ENCODE measurements at places on chromosomes 1 and 21.

GRCh38 chr1:186648613-186649012 is 31.6 kb downstream of the PTGS2 start:
- DNase-seq: no peak

DNA sequence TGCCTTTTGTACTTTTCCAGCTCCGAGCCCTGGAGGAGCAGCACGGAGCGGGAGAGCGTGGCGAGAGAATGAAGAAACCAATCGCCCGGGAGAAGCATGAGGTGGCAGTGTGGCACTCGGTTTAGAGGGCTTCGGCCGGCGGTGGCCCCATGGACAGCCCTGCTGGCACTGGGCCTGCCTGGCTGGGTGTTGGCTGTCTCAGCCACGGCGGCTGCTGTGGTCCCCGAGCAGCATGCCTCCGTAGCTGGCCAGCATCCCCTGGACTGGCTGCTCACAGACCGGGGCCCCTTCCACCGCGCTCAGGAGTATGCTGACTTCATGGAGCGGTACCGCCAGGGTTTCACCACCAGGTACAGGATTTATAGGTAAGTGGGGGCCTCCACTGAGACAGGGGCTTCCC is 59.0 kb downstream of the BRINP2 start:
- no peak for DNase-seq

- peak; percentile 93 for DNase-seq
Observed at GRCh38 chr1:203267347-203267846, 37.9 kb upstream of the BTG2 start.

- DNase-seq: no peak
Observed at GRCh38 chr1:70899735-70900134, 147.9 kb downstream of the PTGER3 start.

- DNase-seq: no peak
Observed at GRCh38 chr1:37288900-37289299, 185.5 kb upstream of the ZC3H12A start.

GRCh38 chr21:42475526-42476387 is 20.3 kb downstream of the RSPH1 start:
- no peak for DNase-seq

- peak; percentile 45 for DNase-seq
Observed at GRCh38 chr1:109498161-109498801, 4.4 kb downstream of the CYB561D1 start.

- no peak for DNase-seq
Observed at GRCh38 chr1:76110666-76111065, 36.1 kb downstream of the ST6GALNAC3 start.

DNA sequence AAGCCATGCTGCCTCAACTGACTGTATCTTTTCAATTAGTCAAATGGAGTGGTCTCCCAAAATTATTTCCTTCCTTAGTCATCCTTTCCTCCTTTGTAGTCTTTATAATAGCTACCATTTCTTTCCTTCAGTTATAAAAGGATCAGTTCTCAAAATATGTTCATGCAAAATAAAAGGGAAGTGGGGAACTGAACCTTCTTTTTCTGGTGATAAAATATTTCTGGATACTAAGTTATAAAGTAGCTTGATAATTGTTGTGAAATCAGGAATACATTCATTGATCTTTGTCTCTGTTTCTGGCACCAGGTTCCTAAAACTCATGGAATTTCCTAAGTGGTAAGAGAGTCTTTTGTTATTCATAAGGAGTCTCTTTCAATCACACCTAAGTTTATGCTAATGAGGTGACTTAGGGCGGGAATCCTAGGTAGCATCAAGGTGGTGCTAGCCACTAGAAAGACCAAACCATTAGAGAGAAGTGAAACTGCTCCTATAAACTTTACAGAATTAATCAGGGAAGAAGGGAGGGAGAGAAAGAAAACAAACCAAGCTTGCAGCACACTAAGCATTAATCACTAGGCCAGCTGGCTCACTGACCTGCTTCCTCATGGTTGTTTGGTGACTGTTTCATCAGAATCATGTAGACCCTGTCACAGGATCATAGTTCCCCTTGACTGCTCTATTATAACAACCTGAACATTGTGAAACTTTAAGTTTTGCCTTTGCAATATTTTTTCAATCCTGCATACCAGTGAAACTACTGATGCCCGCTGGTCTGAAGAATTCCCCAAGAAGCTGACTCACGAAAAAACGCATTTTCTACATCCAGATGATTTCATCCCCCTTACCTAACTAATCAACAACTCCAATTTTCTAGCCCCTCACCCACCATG is 161.6 kb upstream of the PTBP2 start:
- DNase-seq: no peak

GRCh38 chr1:193348769-193349535 is 162.5 kb upstream of the B3GALT2 start:
- no peak for DNase-seq

- no peak for DNase-seq
Observed at GRCh38 chr1:7292036-7292681, 478.9 kb upstream of the VAMP3 start.

GRCh38 chr1:96808191-96808590 is 86.6 kb downstream of the PTBP2 start:
- no peak for DNase-seq

DNA sequence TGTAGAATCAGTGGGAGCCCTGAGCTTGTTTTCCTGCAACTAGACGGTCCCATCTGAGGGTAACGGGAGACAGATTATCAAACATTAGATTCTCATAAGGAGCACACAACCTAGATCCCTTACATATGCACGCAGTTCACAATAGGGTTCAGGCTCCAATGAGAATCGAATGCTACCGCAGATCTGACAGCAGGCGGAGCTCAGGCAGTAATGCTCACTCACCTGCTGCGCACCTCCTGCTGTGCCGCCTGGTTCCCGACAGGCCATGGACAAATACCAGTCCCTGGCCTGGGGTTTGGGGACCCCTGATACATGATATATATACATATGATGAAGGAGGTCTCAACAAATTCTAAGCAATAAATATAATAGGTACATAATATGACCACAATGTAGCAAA is 19.7 kb upstream of the SMIM12 start:
- no peak for DNase-seq

DNA sequence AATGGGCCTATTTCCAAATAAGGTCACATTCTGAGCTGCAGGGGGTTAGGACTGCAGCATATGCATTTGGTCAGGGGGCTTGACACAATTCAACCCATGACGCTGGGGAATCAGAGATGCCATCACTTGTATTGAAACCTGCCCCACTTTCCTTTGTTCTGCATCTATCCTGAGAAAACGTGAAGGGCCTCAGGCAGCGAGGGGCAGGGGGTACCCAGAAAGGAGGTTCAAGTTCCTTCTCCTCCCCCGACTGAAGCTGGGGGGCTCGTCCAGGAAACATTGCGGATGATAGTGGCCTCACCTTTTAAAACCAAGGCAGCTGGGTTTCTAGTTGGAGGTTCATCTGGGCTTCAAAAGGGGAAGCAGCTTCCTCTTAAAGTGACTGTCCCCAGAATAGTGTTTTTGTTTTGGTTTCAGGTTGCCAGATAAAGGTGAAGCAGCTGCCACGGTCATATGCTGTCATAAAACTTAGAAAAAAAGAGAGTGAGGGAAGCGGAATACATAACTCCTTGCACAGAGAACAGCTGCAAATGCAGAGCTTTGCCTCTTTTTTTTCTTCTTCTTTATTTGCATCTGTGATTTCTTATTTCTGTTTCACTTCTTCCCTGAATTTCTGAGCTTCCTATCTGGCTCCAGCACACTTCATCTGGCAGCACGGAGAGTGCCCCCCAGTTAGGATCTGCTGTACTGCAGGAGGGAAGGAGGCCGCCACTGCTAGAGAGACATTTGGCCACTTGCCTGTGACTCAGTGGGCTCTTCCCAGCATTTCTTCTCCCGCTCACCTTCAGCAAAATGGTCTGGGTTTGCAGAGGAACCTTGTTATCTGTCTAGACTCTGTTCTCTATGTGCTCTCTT is 142.0 kb downstream of the AJAP1 start:
- DNase-seq: no peak

DNA sequence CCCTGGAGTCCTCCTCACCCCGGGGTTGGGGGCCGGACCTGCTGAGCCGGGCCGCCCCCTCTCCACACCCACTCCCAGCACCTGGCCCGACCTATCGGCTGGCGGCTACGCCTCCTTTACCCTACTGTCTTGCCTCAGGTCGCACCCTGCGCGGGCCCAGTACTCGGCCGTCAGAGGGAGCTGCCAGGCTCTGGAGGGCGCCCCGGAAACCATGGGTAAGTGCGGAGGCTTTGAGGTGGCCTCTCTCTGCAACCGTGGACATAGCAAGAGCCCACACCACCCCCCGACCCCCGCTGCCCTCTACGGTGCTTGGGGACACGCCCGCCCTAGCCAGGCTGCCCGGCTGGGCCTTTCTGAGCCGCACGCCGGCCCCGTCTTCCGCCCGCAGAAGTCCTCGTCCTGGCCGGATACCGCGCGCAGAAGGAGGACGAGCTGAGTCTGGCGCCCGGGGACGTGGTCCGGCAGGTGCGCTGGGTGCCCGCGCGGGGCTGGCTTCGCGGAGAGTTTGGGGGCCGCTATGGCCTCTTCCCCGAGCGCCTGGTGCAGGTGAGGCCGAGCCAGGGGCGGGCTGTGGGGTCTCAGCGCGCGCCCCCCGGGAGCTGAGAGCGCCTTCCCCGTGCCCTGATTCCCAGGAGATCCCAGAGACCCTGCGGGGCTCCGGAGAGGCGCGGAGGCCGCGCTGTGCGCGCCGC is at the start of gene SH3D21:
Gene SH3D21, plus strand, starts transcription at position 159 of the 692 bp plus-strand sequence. Its CDS starts 53 bp downstream, at position 212.
- peak; percentile 85 for DNase-seq

GRCh38 chr1:228332797-228333738 is 73.6 kb downstream of the TRIM11 start:
- DNase-seq: no peak

GRCh38 chr1:193185901-193186731 is at the start of gene B3GALT2:
TSS of gene B3GALT2 (minus strand) at chr1:193186613. CDS start at chr1:193181562, 5,051 bp downstream.
- peak; percentile 50 for DNase-seq

- no peak for DNase-seq
Observed at GRCh38 chr1:153776352-153776751, 1.1 kb downstream of the SLC27A3 start.

- DNase-seq: peak; percentile 90
Observed at GRCh38 chr21:32257962-32258785, 20.7 kb downstream of the MIS18A start.

DNA sequence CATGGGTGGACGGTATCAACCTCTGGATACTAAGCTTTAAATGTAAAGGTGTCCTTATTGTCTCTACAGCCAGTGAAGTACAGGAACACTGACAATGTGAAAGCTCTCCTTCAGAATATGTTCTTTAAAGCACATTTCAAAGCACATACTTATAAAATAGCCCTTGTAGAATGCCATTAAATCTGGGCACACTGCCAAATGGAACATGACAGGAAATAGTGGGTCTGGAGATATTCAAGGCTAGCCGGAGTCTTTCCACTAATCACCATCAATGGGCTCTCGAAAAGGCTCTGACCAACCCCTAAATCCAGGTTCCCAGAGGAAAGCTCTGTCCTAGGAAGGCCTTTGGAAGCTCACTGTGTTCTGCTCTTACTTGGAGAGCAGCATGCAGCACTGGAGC is 46.6 kb downstream of the PLD5 start:
- DNase-seq: peak; percentile 16

DNA sequence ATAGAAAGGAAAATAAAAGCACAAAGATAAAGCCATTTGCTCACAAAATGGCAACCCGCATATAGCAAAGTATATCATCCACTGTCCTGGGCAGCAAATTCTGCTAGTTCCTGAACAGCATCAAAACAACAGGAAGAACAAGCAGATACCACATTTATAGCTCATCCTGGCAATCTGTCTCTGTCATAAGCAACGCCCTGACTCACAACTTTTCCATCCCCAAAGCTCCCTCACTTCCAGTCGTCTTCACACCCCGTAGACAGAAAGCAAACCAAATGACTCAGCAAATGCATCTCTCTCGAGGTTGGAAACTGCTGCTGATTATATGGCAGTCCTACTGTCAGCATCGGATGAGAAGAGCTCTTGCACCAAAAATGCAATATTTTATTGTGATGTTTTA is 65.8 kb downstream of the AK5 start:
- DNase-seq: peak; percentile 32

GRCh38 chr1:245549996-245550719 is 395.4 kb downstream of the KIF26B start:
- DNase-seq: no peak

- peak; percentile 80 for DNase-seq
Observed at GRCh38 chr1:200971955-200972711, 51.4 kb downstream of the KIF21B start.

DNA sequence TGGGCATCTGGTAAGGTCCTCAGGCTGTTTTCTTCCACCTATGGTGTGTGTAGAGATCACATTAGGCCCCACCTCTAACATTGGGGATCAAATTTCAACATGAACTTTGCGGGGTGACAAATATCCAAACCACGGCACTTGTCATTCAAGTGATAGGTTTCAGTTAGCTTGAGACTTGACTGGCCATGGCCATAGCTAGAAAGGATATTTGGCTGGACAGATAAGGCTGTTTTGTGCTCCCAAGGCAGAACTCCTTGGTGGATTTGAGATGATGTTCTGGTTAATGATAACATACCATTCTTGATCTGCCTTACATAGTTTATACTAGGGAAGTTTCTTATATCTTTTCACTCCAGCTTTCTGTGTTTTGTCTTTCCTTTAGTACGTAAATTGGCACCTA is 48.5 kb downstream of the CELF3 start:
- DNase-seq: no peak

DNA sequence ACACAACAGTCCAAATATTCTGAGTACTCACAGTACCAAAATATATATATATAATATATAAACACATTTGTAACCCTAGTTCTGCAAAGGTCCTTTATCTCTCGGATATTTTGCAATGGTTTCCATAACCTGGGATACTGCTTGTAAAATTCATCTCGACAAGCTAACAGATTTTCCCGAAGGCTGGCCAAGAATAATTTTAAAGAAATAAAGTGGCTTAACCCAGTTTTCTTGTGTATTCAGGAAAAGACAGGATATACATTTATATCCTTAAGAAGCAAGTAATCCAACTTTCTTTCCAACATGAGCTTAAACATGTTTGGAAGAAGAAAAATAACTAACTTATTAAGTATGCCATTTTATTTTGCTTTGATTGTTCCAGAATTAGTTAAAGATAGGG is 348.7 kb upstream of the RUNX1 start:
- no peak for DNase-seq

DNA sequence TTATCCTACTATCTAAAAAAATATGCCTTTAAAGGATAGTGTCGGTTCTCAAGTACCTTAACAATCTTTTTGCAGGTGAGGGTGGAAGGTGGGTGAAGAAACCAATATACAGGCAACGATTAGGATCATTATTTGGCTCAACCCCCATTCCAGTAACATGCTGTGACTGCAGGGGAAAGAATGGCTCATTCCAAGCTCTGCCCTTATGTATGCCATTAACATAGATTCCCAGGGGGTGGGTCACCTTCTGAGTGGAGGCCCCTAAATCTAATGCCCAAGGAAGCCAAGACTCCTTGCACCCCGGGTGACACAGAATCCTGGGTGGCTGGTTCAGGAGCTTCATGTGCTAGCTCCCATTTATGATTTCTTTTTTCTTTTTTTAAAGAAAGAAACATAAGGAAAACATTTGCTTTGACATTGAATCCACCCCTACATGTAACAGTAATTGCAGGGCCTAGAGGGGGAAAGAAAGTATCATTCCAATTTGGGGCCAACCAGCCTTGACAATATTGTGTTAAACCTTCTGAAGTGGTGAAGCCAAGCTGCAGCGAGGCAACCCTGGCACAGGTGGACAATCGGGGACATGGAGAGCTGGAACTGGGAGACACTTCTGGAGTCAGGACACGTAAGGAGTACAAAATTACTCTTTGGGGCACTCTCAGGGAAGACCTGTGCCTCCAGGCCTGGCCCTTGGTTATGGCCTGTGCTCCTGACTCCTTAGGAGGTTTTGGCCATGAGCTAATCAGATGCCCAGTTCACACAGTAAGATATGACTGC is 200.3 kb downstream of the PBX1 start:
- no peak for DNase-seq

- DNase-seq: peak; percentile 81
Observed at GRCh38 chr1:91736715-91737615, 149.0 kb downstream of the TGFBR3 start.

- DNase-seq: no peak
Observed at GRCh38 chr1:175206687-175207086, 14.1 kb upstream of the KIAA0040 start.
